ENCODE measurements at places on chromosomes 5 and 9. TPM values are rescaled to one million over a fixed set of nuclear protein-coding genes. Genes with fewer than 3 reads are reported as not detected.

LIFR gene
- total RNA-seq: 7.8 TPM

SLC36A2 gene
- 0.07 TPM for total RNA-seq

SV2C gene
- total RNA-seq: 0.02 TPM

FOXD4 gene
- total RNA-seq: 0.22 TPM

MEIKIN gene
- not detected for total RNA-seq

GRM6 gene
- total RNA-seq: not detected

ABCA1 gene
- 16.2 TPM for total RNA-seq

PRR16 gene
- total RNA-seq: 0.13 TPM

KCNMB1 gene
- total RNA-seq: 0.22 TPM

SOX30 gene
- total RNA-seq: 0.13 TPM

LPAR1 gene
- total RNA-seq: 0.99 TPM

ZFR gene
- total RNA-seq: 62.4 TPM

SLC6A3 gene
- total RNA-seq: 0.61 TPM

NEUROG1 gene
- not detected for total RNA-seq

CYLC2 gene
- total RNA-seq: not detected

SPRY4 gene
- total RNA-seq: 92.4 TPM

SLC36A3 gene
- not detected for total RNA-seq

ASPN gene
- not detected for total RNA-seq

BRD3 gene
- total RNA-seq: 63.6 TPM

FCN2 gene
- not detected for total RNA-seq

NIPAL4 gene
- not detected for total RNA-seq

BRINP1 gene
- total RNA-seq: 12.4 TPM

PCDHGA6 gene
- total RNA-seq: 1.5 TPM

AFAP1L1 gene
- 2.0 TPM for total RNA-seq

ARSK gene
- total RNA-seq: 8.5 TPM

LMX1B gene
- 0.85 TPM for total RNA-seq

GNA14 gene
- 0.37 TPM for total RNA-seq

ARRDC3 gene
- total RNA-seq: 2.8 TPM

SLC1A3 gene
- total RNA-seq: 18.6 TPM

BSPRY gene
- total RNA-seq: 5.1 TPM

SLCO6A1 gene
- total RNA-seq: 0.46 TPM

TMC1 gene
- 2.5 TPM for total RNA-seq

ANKRD20A1 gene
- 0.24 TPM for total RNA-seq

SPDL1 gene
- total RNA-seq: 48.5 TPM

PLEKHG4B gene
- 44.3 TPM for total RNA-seq

CCDC192 gene
- not detected for total RNA-seq

CARD9 gene
- 5.6 TPM for total RNA-seq

FIBCD1 gene
- 6.2 TPM for total RNA-seq

IFNB1 gene
- not detected for total RNA-seq

PSMD5 gene
- 64.9 TPM for total RNA-seq

MSX2 gene
- total RNA-seq: 0.42 TPM

C6 gene
- total RNA-seq: not detected

CKMT2 gene
- total RNA-seq: 1.5 TPM

DNAH5 gene
- 0.50 TPM for total RNA-seq

PPIC gene
- total RNA-seq: 11.9 TPM

NUDT12 gene
- total RNA-seq: 11.3 TPM

NFIB gene
- 13.3 TPM for total RNA-seq

FOXD4L4 gene
- 0.26 TPM for total RNA-seq

Data from H9 (cell line).